ENCODE measurements at places on chromosomes 3 and 15.

- no peak for DNase-seq
Observed at GRCh38 chr3:95333826-95334225, 1271.0 kb downstream of the NSUN3 start.

GRCh38 chr15:87682527-87682926, 574.0 kb downstream of the NTRK3 start:
- no peak for DNase-seq

GRCh38 chr15:68558318-68559305, 20.2 kb upstream of the CORO2B start:
- no peak for DNase-seq

- DNase-seq: no peak
Observed at GRCh38 chr3:12775226-12775625, 16.2 kb upstream of the TMEM40 start.

DNA sequence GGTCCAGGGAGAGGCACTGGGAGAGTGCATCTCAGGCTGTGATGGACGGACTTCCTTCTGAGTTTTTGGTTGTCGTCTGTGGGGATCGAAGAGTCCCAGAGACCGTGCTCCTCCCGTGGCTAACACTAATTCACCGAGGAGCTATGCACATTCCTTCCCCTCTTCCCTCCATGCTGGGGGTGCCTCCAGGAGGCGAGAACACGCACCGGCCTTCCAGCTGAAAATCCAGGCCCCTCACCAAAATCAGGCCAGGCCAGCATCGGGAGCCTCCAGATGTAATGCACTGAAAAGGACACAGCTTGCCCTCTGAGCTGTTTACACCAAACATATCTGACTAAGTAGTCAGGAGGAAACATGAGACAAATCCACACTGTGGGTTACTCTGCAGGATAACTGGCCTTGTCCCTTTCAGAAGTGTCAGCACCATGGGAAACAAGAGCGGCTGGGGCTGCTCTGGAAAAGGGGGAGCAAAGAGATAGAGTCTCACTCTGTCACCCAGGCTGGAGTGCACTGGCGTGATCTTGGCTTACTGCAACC, 5.5 kb downstream of the RNU5B-1 start:
- no peak for DNase-seq

- no peak for DNase-seq
Observed at GRCh38 chr15:57485869-57486268, 105.8 kb upstream of the MYZAP start.

- no peak for DNase-seq
Observed at GRCh38 chr15:25710184-25710583, 152.9 kb downstream of the ATP10A start.

DNA sequence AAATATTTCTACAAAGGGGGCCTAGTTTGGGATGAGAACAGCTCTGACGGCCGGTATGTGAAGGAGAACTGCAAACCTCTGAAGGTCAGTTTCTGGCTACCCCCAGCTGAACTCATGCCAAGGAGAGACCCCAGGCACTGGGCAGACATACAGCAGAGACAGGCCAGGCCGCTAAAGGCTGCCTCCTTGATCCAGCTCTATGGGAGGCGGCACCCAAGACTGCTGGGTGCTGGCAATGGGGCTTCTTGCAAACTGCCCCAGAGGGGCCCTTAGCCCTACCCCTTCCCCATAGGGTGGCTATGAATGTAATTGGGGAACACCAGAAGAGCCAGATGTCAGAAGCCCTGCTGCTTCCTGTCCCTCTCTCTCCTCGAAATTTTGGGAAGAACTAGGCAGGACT, 13.3 kb downstream of the CLK3 start:
- DNase-seq: no peak

Measured in coronary artery (tissue), 2 donors.